Astrocyte (in vitro differentiated cells and primary cell): ENCODE measurements at places on chromosomes 4 and X. TPM values are rescaled to one million over a fixed set of nuclear protein-coding genes. Genes with fewer than 3 reads are reported as not detected.

- DNase-seq, result no peak
These were observed 758 bp upstream of the NR3C2 start for GRCh38 chr4:148442832-148443511.

- DNase-seq, result no peak
These were observed 136.5 kb downstream of the AASDH start for GRCh38 chr4:56250776-56251175.

DNA sequence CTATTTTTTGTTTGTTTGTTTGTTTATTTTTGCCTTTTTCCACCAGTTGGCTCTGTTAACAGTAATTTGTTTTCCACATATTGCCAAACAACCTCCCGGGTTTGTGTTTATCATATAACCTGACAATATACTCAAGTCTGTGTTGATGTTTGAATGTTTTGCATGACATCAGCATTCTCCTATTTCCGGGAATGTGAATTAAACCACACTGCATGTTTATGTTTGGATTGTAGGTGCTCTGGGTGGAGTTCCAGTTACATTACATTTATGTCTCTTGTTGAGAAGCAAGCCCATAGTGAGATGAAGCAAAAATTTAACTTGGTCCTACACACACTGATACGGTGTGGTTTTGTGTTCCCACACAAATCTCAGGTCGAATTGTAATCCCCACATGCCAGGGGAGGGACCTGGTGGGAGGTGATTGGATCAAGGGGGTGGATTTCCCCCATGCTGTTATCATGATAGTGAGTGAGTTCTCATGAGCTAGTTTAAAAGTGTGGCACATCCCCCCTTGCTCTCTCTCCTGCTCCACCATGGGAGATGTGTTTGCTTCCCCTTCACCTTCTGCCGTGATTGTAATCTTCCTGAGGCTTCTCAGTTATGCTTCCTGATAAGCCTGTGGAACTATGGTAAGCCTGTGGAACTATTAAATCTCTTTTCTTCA, 54.4 kb upstream of the CLNK start:
- DNase-seq, result peak; percentile 37

CHRDL1 gene
- 3.3 and 4.8 TPM in 2 replicates for total RNA-seq

STATH gene
- not detected in 2 replicates for total RNA-seq

DNA sequence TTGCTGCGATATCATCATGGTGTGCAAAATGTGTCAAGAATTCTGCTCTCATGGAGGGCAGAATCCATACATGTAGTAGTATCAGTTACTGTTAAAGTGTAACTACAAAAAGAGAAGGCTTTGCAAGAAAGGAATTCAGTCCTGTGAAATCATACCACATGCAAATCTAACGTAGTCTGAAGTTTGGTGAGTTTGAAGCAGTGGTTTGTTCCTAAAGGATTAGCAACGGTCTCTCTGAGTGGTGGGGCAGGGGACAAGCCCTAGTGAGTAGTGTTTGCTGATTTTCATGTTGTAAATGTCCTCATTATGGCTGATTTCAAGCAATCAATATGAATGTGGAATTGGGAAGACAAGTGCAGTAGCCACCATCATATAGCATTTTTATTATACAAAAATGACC, 47.1 kb upstream of the CLNK start:
- no peak for DNase-seq

MAGEA8 gene
- total RNA-seq, result not detected in 2 replicates

GRCh38 chrX:49840679-49841078, 11.6 kb downstream of the PAGE4 start:
- DNase-seq, result peak; percentile 2

- no peak for DNase-seq
These were observed 65.8 kb downstream of the RGS12 start for GRCh38 chr4:3358656-3359055.

DNA sequence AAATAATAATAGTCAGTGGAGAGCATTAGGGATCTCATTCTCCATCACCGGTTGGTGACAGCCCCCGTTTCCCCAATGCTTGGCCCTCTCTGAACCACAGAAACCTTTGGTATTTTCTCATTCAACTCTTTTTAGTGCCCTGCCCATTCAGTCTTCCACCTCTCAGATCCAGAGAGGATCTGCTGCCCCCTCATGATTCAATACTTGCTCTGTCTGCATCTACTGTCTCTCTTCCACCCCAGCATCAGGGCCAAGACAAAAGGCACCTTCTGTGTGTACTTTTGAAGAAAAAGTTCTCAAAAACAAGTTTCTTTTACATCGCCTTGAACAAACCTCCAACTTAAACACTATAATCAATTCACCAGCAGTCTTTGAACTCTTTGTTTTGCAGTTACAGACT, 19.3 kb downstream of the CLTRN start:
- DNase-seq, result no peak

CENPVL1 gene
- 0.19 and 0.25 TPM in 2 replicates for total RNA-seq

DNA sequence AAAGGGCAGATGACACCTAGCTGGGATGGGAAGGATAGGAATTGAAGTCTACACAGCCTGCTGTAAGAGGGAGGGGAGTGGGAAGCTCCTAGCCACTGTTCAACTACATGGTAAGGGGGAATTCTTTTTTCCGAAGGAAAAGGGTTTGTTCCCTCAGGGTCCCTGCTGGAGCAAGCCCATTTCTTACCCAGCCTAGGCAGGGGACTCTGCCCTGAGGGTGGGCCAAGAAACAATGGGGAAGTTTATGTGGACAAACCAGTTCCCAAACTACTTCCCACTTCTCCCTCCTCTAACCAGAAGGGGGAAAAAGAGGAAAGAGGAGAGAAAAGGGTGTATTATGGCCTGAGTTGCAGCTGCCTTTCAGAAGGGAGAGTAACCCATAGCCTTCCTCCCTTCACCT, 13.5 kb upstream of the VSIG4 start:
- no peak for DNase-seq

- no peak for DNase-seq
These were observed 58.9 kb downstream of the CHIC2 start for GRCh38 chr4:54005475-54005874.

- DNase-seq, result peak; percentile 58
These were observed 17.8 kb downstream of the SCD5 start for GRCh38 chr4:82780752-82781231.

AMOT gene
- total RNA-seq, result 16.7 and 36.9 TPM in 2 replicates

CTAG2 gene
- total RNA-seq, result not detected in 2 replicates

SLC9A7 gene
- total RNA-seq, result 20.8 and 21.0 TPM in 2 replicates

PDZD4 gene
- 9.9 and 13.1 TPM in 2 replicates for total RNA-seq

SPANXA2 gene
- total RNA-seq, result not detected in 2 replicates

TBC1D1 gene
- 54.5 and 59.8 TPM in 2 replicates for total RNA-seq

DNA sequence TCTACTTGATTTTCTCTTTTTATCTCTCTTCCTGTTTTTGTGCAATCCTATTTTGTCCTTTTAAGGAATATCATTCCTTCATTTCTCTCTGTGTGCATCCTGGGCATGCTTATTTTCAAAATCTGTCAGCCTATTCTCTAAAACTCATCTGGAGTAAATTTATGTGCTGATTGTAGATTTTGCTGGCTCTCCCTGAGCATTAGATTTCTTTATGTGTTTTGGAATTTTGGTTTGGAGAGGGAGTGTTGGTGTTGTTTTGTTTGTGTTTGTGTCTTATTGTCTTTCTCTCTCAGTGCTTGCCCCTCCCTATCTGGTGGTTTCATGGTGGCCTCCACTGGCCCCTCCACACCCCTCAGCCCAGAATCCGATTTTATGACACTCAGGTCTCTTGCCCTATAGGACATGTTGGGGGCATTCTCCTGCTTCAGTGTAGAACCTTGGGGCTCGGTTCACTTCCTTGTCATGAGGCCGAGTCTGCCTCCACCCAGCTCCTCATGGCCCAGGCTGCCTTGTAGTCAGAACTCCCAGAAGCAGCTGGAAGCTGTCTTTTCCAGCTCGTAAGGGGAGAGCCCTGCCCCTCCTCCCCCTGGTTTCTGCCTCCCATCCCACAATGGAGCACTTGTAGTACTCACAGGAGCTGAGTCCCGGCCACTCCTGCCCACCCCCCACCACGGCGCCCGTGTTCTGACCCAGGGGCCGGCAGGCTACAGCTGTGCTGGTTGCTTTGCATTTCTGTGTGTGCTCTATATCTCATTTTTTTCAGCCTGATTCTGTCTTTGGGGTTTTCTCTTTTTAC, 24.5 kb upstream of the PJA1 start:
- DNase-seq, result no peak

NEK1 gene
- total RNA-seq, result 13.0 and 15.1 TPM in 2 replicates

GJB1 gene
- not detected in 2 replicates for total RNA-seq

SPRY1 gene
- total RNA-seq, result 44.5 and 51.6 TPM in 2 replicates

- no peak for DNase-seq
These were observed 1.6 kb downstream of the SHISA3 start for GRCh38 chr4:42398871-42399331.

DDIT4L gene
- 0.14 and 1.5 TPM in 2 replicates for total RNA-seq

DNA sequence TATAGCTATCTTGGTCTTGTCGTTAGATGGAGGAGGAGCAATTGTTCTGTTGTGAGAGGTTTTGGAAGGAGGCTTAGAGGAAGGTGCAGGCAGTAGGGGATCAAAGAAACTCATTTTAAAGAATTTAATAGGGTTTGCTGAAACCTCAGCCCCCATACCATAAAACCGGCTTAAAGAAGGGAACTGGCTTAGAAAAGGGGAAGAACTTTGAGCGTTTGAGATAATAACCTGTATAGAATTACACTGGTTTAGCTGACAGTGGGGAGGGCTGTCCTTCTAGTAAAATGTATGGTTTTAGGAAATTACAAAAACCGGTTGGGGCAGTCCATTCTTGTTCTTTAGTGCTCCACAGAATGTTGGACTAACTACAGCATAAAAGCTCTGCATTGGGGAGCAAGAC, 128.1 kb downstream of the KDM6A start:
- no peak for DNase-seq

GRCh38 chr4:106762666-106763443, 273.3 kb downstream of the DKK2 start:
- DNase-seq, result peak; percentile 2

GRCh38 chrX:101383679-101384205, 2.2 kb downstream of the BTK start:
- no peak for DNase-seq

- DNase-seq, result no peak
These were observed 265.3 kb downstream of the FRMPD4 start for GRCh38 chrX:12403474-12404082.

USP26 gene
- total RNA-seq, result not detected in 2 replicates

- DNase-seq, result no peak
These were observed 11.3 kb upstream of the LONRF3 start for GRCh38 chrX:118963159-118963558.

TRPC3 gene
- total RNA-seq, result 0.07 TPM in 1 of 2 replicates, not detected in the other

ALAS2 gene
- not detected in 2 replicates for total RNA-seq

DNA sequence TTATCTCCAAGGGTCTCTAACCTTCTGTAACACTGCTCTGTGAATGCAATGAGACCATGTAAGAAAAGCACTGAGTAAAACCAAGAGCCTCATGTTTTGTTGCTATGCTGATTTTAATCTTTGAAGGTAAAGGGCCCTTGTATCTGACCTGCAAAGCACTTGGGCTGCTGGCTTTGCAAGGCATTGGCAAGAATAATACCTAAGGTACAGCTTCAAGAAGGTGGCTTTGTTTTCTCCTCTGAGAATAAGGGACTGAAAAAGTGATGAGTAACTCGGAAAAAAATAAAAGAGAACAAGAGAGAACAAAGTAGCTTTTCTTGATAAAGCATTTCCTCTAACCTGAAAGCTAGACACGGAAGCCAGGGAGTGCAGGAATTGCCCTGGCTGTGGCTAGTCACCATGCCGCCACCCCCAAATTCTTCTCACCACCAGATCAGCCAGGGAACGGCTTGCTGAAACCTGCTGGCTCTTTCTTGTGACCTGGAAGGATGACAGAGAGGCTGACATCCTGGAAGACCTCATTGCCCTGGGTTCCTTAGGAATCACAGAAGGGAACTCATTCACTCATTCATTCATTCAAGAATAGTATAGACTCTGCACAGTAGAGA, 41.8 kb upstream of the HS3ST1 start:
- no peak for DNase-seq

MFAP3L gene
- 30.2 and 30.8 TPM in 2 replicates for total RNA-seq

DNA sequence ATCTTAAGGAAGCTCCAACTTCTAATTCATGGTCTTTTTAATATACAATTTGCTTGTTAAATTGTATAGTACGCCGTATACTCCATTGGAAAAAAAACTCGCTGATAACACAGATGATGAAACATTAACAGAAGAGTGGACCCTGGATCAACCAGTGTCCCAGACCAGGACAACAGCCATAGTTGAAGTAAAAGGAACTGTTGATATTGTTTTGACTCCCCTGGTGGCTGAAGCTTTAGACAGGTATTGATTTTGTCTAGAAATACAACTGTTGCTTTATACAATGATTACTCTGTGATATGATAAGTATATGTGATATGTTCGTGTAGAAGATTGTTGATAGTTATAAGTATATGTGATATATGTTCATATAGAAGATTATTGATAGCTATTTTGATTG, 91.7 kb downstream of the BLTP1 start:
- no peak for DNase-seq

DNA sequence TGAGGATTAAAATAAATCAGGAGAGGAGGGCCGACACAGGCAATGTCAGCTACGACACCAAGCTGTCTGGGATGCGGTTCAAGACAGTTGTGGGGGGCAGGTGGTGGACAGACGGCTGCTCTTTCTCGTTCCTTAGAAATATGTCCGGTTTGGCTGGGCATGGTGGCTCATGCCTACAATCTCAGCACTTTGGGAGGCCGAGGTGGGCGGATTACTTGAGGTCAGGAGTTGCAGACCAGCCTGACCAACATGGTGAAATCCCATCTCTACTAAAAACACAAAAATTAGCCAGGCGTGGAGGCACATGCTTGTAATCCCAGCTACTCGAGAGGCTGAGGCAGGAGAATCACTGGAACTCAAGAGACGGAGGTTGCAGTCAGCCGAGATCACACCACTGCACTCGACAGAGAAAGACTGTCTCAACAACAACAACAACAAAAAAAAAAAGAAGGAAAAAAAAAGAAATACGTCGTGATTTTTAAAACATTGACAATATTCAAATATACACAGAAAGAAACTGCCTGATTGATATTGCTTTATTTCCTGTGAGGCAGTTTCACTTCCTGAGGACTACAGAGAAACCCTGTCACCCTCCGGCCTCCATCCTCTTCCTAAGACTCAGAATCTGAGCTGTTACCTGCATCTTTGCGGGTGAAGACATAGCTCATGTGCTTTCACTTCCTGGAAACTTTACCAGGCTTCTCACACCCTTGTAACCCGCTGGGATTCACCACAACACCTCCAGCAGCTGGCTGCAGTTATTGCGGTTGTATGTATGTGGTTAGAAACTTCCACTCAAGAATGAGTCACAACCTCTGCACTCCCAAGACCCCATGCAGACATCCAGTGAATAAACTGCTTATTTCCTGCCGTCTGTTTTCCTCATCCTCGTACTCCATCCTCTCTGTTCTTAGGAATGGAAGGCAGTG, 63.8 kb upstream of the STS start:
- peak; percentile 99 for DNase-seq

GRCh38 chr4:86280246-86280645, 79.6 kb downstream of the MAPK10 start:
- DNase-seq, result peak; percentile 16
